ENCODE measurements at places on chromosomes 2 and 18.

- DNase-seq, result no peak
These were observed 284.5 kb upstream of the TFPI start for GRCh38 chr2:187838690-187839089.

GRCh38 chr2:146081459-146081858 lies 1561.5 kb upstream of the ZEB2 start:
- no peak for DNase-seq

DNA sequence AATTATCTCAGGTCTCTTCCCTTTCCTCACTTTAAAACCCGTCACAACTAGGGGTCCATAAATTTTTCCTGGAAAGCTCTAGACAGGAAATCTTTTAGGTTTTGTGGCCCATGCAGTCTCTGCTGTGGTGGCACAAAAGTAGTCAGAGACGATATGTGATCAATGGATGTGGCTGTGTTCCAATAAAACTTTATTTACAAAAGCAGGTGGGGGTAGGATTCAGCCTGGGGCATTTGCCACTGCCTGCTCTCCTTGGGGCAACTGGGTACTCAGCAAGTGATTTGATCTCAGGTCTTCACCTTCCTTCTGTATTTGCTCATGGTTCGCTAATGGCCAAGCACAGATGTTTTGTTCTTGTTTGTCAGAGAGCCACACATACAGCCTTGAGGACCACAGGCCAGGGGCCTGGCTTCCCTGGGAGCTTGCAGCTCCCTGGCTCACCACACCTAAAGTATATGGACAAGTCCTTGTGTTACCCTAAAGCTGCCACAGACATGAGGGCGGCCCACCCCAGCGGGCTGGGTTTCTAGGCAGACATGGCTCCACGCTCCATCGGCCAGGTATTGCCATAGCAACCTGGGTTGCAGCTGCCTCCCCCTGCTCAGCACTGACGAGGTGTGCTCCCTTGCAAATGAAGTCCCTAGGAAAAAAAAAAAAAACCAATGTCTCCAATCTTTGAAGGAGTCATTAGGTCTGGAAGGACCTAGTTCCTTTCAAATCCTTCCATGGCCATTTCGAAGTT lies 89.7 kb upstream of the YWHAQ start:
- no peak for DNase-seq

DNA sequence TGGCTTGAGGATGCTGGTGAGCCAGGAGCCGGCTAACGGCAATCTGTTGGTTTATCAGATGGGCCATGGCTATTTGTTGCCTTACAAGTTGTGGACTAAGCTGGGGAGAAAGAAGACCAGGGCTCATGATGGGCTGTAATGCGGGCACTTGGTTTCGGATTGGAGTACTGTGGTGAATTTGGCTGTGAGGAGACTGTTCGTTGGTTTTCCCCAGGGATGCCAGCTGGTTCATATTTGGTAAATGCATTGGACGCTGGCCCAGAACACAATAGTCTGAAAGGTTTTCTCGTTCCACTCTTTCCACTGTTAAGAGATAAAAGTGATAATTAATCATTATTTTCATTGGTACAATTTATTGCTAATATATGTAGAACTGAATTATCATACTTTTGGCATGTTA lies 108.9 kb downstream of the SATB2 start:
- no peak for DNase-seq

DNA sequence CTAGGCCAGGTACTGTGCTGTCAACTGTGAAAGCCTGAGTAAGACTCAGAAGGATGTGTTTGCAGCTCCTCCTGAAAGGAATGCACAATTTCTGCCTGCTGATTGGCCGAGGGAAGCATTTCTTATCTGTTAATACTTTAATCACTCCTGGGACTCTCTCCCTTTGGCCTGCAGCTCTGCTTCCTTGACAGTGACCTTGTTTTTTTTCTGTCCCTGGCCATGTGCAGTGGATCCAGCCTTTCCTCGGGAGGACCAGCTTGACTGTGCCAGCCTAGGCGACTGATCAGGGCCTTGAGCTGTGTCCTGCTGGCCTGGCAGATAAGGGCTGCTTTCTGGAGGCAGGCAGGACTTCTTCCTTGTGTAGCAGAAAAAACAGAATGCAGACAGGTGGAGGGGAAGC lies 10.0 kb downstream of the RNF144A start:
- DNase-seq, result no peak

DNA sequence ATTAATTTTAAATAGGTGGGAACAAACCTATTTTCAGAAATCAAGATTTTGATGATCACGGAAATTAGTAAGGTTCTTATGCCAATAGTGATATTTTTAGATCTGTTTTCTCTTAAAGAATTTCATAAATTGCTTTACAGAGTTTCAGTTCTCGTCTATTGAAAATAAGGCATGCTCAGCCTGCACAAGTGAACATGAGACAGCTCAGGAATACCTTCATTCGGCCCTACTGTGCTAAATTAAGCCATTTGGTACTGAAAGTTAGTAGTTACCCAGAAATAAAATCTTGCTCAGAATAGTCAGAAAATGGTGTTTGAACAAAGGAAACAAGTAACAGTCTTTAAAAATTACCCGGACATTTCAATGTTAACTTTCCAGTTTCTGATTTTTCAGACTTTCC lies 60.4 kb downstream of the DLGAP1 start:
- no peak for DNase-seq

DNA sequence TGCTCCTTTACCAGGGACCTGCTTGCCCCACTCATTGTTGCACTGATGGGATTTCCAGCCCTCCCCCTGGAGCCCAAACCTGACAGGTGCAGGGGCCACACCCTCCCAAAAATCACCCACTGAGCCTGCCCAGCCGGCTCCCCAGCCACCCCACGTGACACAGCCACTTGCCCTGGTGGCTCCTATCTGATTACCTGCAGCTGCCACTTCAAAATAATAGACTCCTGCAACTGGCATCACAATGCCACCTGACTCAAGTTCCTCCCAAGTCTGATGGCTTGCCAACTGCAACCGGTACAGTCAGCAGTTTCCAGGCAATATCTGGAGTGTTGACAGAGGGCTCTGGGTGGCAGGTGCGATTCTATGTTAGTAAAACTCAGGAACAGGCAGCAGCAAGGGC lies 66.2 kb downstream of the CRACDL start:
- no peak for DNase-seq

- DNase-seq, result no peak
These were observed 35.9 kb downstream of the SMC6 start for GRCh38 chr2:17717666-17718065.

GRCh38 chr2:70078384-70078783 lies 8.9 kb upstream of the PCBP1 start:
- no peak for DNase-seq

GRCh38 chr2:29068513-29068912 lies 5.8 kb downstream of the PCARE start:
- no peak for DNase-seq

GRCh38 chr2:30325600-30326328 lies 94.4 kb downstream of the LBH start:
- no peak for DNase-seq

- no peak for DNase-seq
These were observed 522.0 kb downstream of the SPAG16 start for GRCh38 chr2:213806125-213806726.

DNA sequence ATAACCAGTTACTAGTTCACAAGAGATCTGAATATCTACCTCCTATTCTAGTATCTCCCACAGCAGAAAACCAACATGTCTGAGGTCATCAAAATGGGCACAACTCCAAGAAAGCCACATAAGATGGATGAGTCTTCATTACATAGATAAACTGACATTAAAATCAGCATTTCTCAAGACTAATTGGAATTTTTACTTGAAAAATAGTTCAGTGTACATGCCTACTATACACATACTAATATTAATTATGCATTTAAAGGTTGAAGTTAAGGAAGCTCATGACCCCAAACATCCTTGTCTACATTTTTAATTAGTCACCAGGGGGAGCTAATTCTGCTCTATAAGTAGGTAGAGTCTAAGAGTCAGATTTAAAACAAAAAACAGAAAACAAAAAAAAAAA lies 41.9 kb downstream of the ZNF521 start:
- no peak for DNase-seq

DNA sequence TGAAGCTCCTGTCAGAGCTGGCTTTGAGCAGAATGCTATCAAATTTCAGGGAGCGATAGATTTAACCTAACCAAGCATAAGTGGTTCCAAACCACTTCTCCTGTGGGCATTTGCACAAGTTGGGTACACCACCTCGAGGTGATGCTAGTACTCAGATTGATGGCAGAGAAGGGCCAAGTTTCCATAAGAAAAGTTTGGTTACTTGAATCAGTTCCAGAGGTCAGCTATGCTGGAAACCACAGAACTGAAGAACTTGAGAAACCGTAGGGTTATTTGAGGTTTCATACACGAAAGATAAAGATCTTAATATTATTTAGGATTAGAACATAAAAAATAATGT lies 238.2 kb upstream of the SOX11 start:
- no peak for DNase-seq

- no peak for DNase-seq
These were observed 77.5 kb downstream of the MAP4K3 start for GRCh38 chr2:39359453-39360038.

GRCh38 chr18:27763936-27764335 lies 413.0 kb downstream of the CDH2 start:
- no peak for DNase-seq

DNA sequence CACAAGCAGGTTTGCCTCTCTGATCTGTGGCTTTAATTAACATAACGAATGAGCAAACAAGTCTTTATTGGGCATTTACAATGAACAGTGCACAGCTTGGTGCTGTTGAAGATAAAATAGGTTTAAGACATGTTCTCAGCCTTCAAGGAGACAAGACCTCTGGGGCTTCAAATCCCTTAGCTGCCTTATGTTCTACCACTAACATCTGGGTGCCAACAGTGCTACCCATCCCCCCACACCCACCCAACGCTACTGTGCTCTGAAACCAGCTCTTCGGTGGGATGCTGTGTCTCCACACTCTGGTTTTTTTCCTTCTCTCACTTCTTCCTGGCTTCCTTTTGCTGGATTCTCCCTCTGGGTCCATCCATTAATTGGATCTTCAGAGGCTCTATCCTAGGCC lies 14.1 kb upstream of the B3GNT2 start:
- no peak for DNase-seq

GRCh38 chr2:17536416-17536815 lies 4.1 kb upstream of the VSNL1 start:
- no peak for DNase-seq

GRCh38 chr18:55559739-55560138 lies 28.3 kb downstream of the TCF4 start:
- DNase-seq, result no peak

- DNase-seq, result no peak
These were observed 365.3 kb downstream of the NBAS start for GRCh38 chr2:15195813-15196212.

- DNase-seq, result no peak
These were observed 76.3 kb upstream of the GLS start for GRCh38 chr2:190804182-190804795.

DNA sequence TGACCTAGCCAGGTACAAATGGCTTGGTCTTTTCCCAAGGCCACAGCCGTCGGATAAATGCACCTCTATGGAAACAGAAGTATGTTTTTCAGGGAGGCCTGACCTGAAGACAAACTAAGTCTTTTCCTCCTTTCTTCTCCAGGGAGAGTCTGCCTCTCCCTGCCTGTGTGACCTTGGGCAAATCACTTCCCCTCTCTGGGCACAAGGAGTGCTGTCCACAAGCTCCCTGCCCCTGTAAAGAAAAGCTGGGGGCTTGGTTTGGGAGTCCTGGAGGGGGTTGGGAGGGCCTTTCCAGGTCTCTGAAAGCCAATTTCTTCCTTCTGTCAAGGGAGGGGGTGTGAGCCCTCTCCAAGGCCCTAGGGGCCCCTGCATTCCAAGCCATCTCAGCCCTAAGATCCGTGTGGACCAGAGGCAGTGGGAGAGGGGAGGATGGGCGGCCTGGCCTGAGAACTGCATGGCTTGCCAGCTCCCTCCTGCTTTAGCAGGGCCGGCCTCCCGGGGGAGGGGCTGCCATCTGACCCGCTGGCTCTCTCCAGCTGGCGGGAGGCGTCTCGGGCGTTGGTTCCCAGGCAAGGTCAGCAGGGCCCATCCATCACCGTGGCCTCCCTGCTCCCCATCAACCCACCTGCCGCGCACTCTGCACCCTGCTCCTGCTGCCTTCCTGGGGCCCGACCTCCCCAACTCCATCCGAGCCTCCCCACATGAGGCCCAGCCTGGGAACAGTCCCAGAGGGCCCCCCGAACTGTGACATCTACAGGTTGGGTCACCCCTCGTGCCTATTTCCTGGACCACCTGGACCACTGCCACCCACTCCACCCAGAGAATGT lies 61.4 kb downstream of the SMAD7 start:
- no peak for DNase-seq

DNA sequence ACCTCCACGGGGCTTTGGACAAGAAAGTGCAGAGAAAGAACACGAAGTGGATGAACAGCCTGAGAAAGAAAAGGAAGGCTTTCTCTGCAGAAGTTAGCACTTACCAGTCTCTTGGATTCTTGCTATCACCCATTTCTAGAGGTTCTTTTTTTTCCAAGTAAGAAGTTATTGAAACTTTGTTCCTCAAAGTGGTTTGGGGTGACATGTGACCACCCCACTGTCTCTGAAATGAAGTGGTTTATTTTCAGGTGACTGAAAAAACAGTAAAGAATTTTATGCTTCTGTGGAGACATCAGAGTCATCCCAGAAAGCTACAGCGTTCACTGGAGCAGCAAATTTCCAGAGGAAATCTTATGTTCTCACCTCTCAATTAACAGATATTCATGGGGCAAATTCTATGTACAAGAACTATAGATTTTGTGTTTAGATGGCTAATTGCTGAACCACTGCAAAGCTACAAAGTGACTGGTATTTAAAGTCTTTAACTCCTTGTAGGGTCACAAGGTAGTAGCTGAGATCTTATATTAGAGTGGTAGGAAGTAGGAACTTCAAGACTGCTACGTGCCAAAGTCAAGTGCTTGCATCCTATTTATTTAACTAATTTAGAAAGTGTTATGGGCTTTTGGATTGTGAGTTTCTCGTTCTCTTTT lies 267.5 kb downstream of the TGIF1 start:
- no peak for DNase-seq

- DNase-seq, result no peak
These were observed 60.1 kb downstream of the GBX2 start for GRCh38 chr2:236107942-236108625.

DNA sequence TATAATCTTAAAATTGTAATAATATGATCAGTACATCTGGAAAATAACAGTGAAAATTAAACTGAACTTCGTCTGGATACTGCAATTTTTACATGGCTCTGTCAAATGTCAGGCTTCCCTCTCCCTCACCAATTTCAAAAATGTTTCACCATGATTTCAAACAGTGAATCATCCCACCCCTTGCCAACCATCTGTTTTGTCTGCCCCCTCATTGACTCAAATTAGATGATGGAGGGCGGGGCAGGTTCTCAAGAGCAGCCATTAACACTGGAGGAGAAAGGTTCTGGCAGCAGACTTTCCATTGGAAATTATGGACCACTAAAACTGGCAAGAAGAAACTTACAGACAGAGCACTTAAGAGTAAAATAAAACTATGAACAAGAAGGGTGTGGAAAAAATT lies 1195.7 kb upstream of the ZEB2 start:
- no peak for DNase-seq

DNA sequence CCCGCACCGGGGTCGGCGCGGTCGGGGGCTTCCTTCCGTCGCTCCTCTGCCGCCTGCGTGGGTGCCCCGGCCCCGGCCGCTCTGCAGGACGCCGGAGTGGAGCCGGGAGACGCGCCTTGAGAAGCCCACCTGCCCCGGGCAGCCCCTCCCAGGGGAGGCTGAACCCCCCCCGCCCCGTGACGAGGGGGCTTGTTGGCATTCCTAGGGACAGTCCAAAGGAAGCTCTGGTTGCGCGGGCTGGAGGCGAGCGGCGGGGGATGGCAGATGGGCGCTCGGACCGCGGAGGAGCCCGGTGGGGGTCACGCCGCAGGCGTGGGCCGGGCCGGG lies 133.5 kb upstream of the MGAT5 start:
- no peak for DNase-seq

All from germinal center (tissue), 1 donor.